ENCODE measurements at places on chromosomes 5 and 9.

- H3K36me3 ChIP-seq = no peaks in the 10 kb centered on the region
- no peak for DNase-seq
- peaks cover 34% of the 10 kb centered on the region for H3K4me1 ChIP-seq
- no peak overlapping the region for H3K4me3 ChIP-seq
- H3K27ac ChIP-seq = no peak overlapping the region
Observed at GRCh38 chr5:1098986-1099597, 12.8 kb downstream of the SLC12A7 start.

DNA sequence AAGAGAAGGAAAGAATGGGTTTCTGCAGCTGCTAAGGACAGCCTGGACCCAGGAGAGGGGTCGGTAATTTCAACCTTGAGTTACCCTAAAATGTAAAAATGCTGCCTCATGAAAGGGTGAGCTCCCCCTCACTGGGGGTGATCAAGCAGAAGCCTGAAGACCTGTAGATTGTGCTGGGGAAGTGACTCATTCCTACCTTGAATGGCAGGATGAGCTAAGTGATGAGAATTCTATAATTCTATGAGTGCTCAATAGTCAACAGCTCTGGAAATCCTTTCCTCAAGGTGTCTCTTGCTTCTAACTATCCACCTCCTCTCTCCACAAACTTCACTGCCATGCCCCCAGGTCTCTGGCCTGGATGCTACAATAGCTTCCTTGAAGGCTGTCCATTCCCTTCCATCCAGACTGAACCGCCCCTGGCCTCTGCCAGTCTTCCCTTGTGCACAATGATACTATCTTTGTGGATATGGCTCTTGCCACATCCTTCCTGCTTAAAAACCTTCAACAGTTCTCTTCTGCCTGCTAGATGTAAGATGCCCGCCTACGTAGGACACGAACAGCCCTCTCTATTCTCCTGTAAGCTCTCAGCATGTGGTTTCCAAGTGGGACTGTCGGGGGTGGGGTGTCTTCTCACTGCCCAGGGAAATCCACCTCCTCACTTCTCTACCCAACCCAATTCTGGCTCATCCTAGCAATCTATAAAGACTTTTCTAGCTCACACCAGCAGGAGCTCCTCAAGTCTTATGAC lies 50.6 kb downstream of the PTPN3 start:
- H3K4me1 ChIP-seq = peaks cover 19% of the 10 kb centered on the region
- H3K36me3 ChIP-seq = no peaks in the 10 kb centered on the region
- peak overlapping the region; percentile 0 for H3K4me3 ChIP-seq
- peaks cover 8% of the 10 kb centered on the region for H3K27me3 ChIP-seq
- peak; percentile 7 for DNase-seq

DNA sequence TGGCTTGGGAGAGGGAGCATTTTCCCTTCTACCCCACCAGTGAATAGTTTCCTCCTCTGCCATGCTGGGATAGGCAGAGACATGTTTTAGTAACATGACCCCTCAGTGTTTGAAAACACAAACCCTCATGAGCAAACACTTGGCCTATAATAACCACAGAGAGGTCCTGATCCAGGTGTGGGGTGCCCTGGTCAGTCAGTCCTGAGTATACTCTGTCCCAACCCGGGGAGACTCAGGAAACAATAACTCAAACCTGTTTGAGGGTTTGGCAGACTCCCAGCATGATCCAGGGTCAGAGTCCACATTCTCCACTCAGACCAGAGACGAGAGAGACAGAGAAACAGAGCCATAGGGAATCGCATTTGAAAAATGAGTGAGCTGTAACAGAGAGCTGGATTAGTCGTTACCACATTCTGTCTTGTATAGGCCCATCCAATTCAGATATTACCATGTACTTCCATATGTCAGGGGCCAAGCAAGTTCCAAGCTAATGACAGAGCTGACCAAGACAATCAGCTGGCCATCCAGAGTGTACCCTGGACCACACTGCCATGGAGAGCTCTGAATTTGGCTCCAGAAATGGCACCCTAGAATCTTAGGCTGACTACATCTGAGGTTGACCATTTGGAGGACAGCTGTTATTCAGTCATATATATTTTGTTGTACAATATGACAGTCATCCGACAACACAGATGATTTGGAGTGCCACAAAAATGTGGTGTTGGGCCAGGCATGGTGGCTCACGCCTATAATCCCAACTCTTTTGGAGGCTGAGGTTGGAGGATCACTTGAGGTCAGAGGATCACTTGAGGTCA lies 4.2 kb upstream of the CA9 start:
- peaks cover 13% of the 10 kb centered on the region for H3K4me1 ChIP-seq
- peaks cover 5% of the 10 kb centered on the region for H3K27me3 ChIP-seq
- no peak overlapping the region for H3K4me3 ChIP-seq
- no peak for DNase-seq
- H3K36me3 ChIP-seq = no peaks in the 10 kb centered on the region
- H3K27ac ChIP-seq = no peak overlapping the region

- H3K36me3 ChIP-seq = peaks cover 2% of the 10 kb centered on the region
- no peak for DNase-seq
- H3K4me1 ChIP-seq = peaks cover 27% of the 10 kb centered on the region
- H3K27ac ChIP-seq = no peak overlapping the region
- no peaks in the 10 kb centered on the region for H3K27me3 ChIP-seq
Observed at GRCh38 chr9:110133608-110134210, 74.2 kb downstream of the C9orf152 start.

- no peak overlapping the region for H3K27ac ChIP-seq
- H3K4me3 ChIP-seq = no peak overlapping the region
- peaks cover 15% of the 10 kb centered on the region for H3K27me3 ChIP-seq
- H3K36me3 ChIP-seq = no peaks in the 10 kb centered on the region
- H3K4me1 ChIP-seq = no peaks in the 10 kb centered on the region
Observed at GRCh38 chr9:86636519-86636918, 282.3 kb upstream of the TUT7 start.

DNA sequence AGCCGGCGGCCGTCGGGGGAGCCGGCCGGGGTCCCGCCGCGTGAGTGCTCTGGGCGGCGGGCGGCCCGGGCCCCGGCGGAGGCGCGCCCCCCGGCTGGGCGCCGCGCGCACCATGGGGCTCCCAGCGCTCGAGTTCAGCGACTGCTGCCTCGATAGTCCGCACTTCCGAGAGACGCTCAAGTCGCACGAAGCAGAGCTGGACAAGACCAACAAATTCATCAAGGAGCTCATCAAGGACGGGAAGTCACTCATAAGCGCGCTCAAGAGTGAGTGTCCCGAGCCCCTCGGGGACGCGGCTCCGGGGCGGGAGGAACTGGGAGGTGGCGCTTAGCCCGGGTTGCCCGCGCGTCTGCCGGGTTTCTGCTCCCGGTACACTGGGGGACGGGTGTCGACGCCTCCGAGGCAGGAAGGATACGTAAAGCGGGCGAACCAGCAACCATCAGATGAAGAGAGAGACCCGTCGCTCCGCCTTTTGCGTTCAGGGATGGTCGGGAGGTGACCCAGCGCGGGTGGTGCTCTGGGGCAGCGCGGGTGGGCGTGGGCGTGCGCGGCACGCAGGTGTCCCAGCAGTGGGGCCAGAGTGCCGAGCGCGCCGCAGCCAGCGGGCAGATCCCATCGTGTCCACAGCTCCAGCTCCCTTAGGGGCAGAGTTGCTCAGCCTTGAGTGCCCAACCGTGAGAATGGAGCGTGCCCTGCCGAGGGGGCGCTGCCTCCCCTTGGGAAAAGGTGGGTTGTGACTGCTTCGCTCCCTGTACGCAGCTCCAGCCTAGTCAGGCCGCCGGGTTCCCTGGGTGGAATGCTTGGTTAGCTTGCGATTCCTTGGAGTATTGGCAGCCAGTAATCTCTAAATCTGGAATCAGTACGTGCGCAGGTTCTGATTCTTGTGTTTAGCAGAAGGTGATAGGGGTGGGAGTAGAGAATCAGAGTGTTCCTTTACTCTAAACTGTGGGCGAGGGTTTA lies 753 bp downstream of the ARHGAP26 start:
- peak overlapping the region; percentile 86 for H3K27ac ChIP-seq
- peaks cover 45% of the 10 kb centered on the region for H3K4me1 ChIP-seq
- no peaks in the 10 kb centered on the region for H3K27me3 ChIP-seq
- H3K36me3 ChIP-seq = no peaks in the 10 kb centered on the region
- peak overlapping the region; percentile 90 for H3K4me3 ChIP-seq
- DNase-seq = peak; percentile 60

GRCh38 chr9:32584784-32585183 lies 11.8 kb upstream of the NDUFB6 start:
- H3K4me1 ChIP-seq = peaks cover 9% of the 10 kb centered on the region
- no peaks in the 10 kb centered on the region for H3K36me3 ChIP-seq
- peaks cover 16% of the 10 kb centered on the region for H3K27me3 ChIP-seq

DNA sequence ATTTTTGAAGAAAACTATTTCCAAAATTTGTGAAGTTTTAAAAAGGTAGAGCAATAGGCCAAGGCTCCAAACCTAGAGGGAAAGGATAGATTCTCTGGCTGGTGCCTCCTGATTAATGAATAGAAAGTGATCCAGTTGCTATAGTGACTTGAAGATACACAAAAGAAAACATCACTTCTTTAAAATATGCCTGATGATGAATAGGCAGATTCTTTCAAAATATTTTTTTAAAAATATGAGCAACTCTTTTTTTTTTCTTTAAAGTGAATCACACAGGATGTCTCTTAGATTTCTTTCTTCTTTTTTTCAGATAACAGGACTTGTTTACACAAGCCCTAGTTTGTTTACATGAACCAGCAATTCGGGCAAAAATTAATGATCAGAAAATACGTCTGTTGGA lies 124.4 kb downstream of the RFK start:
- H3K27ac ChIP-seq = no peak overlapping the region
- H3K36me3 ChIP-seq = no peaks in the 10 kb centered on the region
- H3K27me3 ChIP-seq = no peaks in the 10 kb centered on the region
- DNase-seq = no peak

GRCh38 chr5:87300744-87301143 lies 33.1 kb downstream of the RASA1 start:
- H3K27ac ChIP-seq = peak overlapping the region; percentile 37
- peaks cover 73% of the 10 kb centered on the region for H3K4me1 ChIP-seq
- H3K4me3 ChIP-seq = peak overlapping the region; percentile 19
- peaks cover 31% of the 10 kb centered on the region for H3K36me3 ChIP-seq
- no peaks in the 10 kb centered on the region for H3K27me3 ChIP-seq

DNA sequence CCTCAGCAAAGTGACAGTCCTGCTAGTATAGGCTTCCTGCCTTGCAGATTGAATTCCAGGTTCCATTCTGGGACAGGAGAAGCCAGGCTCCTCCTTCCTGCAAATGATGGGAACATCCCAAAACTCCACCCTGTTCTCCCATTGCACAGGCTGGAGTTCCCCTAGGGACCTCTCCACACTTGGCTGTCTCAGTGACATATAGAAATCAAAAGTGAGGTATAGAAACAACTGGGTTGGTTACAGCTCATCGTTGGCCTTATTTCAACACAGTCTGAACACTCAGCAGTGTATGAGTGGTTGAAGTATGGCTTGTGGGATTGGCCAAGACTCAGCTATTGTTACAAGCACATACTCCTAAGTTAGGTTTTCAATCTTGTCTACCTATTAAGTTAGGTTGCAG lies 157.8 kb upstream of the FTMT start:
- no peak overlapping the region for H3K27ac ChIP-seq
- no peak overlapping the region for H3K4me3 ChIP-seq
- H3K4me1 ChIP-seq = no peaks in the 10 kb centered on the region
- no peaks in the 10 kb centered on the region for H3K27me3 ChIP-seq
- DNase-seq = no peak

GRCh38 chr5:7881816-7882215 lies 12.9 kb downstream of the MTRR start:
- H3K36me3 ChIP-seq = peaks cover 62% of the 10 kb centered on the region
- no peaks in the 10 kb centered on the region for H3K27me3 ChIP-seq

- peaks cover 1% of the 10 kb centered on the region for H3K27me3 ChIP-seq
- H3K4me3 ChIP-seq = no peak overlapping the region
- no peak overlapping the region for H3K27ac ChIP-seq
- no peaks in the 10 kb centered on the region for H3K4me1 ChIP-seq
Observed at GRCh38 chr9:111187376-111187775, 142.6 kb downstream of the OR2K2 start.

GRCh38 chr9:134965851-134966250 lies 48.1 kb upstream of the FCN1 start:
- no peak for DNase-seq
- H3K4me1 ChIP-seq = no peaks in the 10 kb centered on the region
- H3K27ac ChIP-seq = no peak overlapping the region
- H3K36me3 ChIP-seq = no peaks in the 10 kb centered on the region

DNA sequence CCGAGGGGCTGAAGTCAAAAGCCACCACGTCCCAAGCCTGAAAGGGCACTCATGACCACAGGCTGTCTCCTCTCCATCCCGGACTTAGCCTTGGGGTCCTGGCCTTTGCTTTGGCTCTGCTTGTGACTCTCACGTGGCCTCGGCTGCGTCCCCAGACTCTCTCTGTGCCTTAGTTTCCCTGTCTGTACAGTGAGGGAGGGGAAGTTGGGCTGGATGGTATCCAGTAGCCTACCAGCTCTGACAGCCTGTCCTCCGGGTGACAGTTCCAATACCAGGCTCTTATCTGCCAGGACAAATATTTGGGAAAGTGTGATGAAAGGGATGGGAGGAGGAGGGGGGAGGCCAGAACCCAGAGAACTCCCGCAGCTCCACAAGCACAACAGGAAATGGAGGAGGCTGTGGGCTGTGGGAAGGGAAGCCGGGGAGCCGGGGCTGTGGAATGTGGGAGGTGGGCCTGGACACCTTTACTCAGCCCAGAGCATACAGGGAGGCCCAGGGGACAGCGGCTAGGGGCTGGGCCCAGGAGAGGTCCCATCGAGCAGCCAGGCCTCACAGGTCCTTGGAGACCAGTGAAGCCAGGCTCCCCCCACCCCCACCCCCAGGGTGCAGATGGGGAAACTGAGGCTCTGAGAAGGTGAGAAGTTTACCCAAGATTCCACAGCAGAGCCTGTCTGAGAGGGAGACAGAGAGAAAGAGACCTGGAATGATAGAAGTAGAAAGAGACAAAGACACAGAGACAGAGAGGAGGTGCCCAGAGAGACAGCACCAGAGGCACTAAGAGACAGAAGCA lies 18.3 kb downstream of the PDGFRB start:
- H3K36me3 ChIP-seq = no peaks in the 10 kb centered on the region
- no peak overlapping the region for H3K4me3 ChIP-seq
- H3K4me1 ChIP-seq = no peaks in the 10 kb centered on the region
- H3K27ac ChIP-seq = no peak overlapping the region
- no peaks in the 10 kb centered on the region for H3K27me3 ChIP-seq
- no peak for DNase-seq

- no peaks in the 10 kb centered on the region for H3K36me3 ChIP-seq
- no peak overlapping the region for H3K27ac ChIP-seq
- DNase-seq = peak; percentile 51
- H3K4me1 ChIP-seq = no peaks in the 10 kb centered on the region
- H3K27me3 ChIP-seq = no peaks in the 10 kb centered on the region
Observed at GRCh38 chr5:83927140-83927733, 206.6 kb upstream of the HAPLN1 start.

- H3K27ac ChIP-seq = no peak overlapping the region
- no peak for DNase-seq
- H3K4me3 ChIP-seq = no peak overlapping the region
- peaks cover 61% of the 10 kb centered on the region for H3K36me3 ChIP-seq
- no peaks in the 10 kb centered on the region for H3K27me3 ChIP-seq
Observed at GRCh38 chr5:77065256-77065655, 21.8 kb downstream of the ZBED3 start.

- H3K36me3 ChIP-seq = peaks cover 17% of the 10 kb centered on the region
- peaks cover 78% of the 10 kb centered on the region for H3K27me3 ChIP-seq
- no peak for DNase-seq
- no peak overlapping the region for H3K27ac ChIP-seq
- H3K4me3 ChIP-seq = peak overlapping the region; percentile 73
Observed at GRCh38 chr5:113488645-113489184, 462 bp upstream of the MCC start.

GRCh38 chr5:165504674-165505073 lies 1999.3 kb downstream of the MAT2B start:
- H3K4me1 ChIP-seq = no peaks in the 10 kb centered on the region
- H3K36me3 ChIP-seq = no peaks in the 10 kb centered on the region

Measured in activated naive CD8-positive, alpha-beta T cell treated with anti-CD3 and anti-CD28 coated beads, Interleukin-2, amount 50 U/mL, for 24 hours (primary cell).